ENCODE measurements at places on chromosomes 1 and 21.

GRCh38 chr1:218346391-218347204, 1.5 kb downstream of the TGFB2 start:
- DNase-seq = no peak

- no peak for DNase-seq
These were observed 164.8 kb downstream of the PPIAL4G start for GRCh38 chr1:148318123-148318903.

GRCh38 chr1:181040284-181040865, 6.6 kb downstream of the MR1 start:
- DNase-seq = no peak

- no peak for DNase-seq
These were observed 842 bp downstream of the LENEP start for GRCh38 chr1:154994269-154994587.

DNA sequence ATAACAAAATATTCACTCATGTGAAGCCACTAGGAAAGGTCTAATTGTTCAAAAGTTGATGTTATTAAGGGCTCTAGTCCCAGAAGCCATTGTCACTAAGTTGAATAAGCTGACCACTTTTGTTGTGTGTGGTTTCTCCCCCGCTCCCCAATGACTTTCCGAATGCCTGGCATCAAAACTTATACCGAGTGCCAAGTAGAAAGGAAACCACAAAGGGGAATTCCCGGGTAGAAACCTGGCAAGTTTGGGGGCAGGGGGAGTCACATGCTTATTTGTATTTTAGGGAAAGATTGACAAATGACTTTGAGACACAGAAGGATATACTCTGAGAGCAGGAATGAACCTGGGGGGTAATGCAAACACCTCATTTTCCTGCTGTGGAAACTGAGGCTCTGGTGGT, 154.1 kb downstream of the TGFBR3 start:
- no peak for DNase-seq

DNA sequence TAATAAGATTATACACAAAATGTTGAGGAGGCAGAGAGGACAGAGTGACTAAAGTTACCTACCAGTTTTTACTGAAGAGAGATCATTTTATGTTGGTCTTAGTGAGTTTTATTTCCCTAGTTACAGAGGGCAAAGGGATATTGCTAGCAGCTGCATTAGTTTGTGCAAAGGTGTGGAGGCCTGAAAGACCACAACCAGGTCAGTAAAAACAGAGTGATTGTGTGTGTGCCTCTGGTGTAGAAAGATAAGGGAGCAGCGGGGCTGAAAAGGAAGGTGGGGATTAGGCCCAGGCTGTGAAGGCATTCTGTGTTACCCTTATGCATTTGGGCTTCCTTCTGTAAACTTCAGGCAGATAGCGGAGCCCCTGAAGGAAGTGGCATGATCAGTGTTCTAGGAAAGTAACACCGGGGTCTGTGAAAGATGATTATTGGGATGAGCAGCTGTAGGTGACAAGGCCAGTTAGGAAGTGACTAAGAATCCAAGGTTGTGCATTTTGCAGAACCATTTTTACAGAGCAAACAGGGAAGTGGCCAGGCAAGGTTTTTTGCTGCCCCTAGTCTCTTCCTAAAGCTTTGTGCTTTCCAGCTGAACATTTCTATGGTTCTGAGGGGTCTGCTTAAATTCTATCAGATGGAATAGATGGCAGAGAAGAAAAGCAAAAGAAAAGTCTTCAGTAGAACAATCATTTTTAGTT, 3.7 kb downstream of the GADD45A start:
- no peak for DNase-seq

DNA sequence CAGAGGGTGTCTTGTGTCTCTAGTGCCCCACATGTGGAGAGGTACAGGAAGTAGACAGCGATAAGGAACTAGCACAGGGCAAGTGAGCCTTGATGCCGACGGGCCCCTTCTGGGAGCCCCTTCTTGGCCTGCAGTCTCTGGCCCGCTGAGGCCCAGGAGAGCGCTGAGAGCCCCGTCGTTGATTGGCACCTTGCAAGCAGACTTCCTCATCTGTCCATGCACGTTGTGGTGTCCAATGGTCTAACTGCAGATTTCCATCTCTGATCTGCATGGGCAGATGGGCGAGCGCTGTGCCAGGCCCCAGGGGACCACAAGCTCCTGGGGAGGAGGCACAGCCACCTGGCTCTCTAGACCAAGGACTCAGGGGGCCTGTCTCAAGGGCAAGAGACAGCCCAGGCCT, 32.4 kb downstream of the PLEKHA6 start:
- no peak for DNase-seq

DNA sequence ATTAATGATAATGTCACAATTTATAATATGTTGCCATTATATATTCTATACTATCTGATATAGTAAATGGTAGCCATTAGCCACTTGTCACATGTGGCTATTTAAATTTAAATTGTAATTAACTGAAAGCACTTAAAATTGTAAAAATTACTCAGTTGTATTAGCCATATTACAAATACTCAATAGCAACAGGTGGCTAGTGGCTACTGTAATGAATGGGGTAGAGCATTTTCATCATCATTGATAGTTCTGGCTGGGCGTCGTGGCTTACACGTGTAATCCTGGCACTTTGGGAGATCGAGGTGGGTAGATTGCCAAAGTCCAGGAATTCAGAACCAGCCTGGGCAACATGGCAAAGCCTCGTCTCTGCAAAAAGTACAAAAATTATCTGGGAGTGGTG, 16.5 kb downstream of the ZBTB37 start:
- no peak for DNase-seq

DNA sequence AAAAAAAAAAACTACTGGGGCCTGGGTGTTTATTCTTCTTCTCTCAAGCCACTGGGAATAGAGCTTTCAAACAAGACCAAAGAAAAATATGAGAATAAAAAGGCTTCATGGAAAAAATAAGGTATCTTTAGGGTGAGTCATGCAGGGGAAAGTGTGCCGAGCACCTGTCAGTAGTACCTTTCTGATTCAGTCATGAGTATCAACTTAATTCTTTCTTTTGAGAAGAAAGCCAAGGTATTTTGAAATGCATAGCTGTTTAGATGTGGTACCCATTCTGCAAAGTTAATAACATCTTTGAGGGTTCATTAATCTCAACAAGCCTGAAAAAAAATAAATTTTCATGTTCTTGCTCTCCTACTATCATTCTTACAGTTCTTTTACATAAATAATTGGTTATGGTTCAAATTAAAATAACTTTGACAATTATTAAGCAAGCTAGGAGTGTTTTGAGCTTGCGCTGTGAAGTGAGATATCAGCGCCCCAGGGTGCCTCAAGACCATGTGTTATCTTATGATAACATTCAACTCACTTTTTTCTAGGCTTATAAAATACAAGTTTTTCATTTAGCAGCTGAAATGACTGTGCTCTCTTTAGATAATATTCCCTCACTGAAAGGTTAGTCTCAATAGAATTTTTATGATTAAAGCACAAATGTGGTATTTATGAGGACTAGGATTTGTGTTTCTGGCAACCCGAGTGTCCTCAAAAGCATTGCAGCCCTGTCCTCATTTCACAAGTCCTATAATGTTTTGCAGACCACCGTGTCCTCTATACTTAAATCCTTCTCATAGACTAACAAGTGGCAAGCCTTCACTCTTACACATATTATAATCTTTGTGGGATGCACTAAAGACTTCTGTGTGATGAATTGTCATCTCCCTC, 138.6 kb downstream of the SLC44A5 start:
- DNase-seq = no peak

- DNase-seq = no peak
These were observed 13.9 kb downstream of the PHLDA3 start for GRCh38 chr1:201455098-201455497.

- DNase-seq = no peak
These were observed 61.3 kb downstream of the B3GALNT2 start for GRCh38 chr1:235442788-235443429.

DNA sequence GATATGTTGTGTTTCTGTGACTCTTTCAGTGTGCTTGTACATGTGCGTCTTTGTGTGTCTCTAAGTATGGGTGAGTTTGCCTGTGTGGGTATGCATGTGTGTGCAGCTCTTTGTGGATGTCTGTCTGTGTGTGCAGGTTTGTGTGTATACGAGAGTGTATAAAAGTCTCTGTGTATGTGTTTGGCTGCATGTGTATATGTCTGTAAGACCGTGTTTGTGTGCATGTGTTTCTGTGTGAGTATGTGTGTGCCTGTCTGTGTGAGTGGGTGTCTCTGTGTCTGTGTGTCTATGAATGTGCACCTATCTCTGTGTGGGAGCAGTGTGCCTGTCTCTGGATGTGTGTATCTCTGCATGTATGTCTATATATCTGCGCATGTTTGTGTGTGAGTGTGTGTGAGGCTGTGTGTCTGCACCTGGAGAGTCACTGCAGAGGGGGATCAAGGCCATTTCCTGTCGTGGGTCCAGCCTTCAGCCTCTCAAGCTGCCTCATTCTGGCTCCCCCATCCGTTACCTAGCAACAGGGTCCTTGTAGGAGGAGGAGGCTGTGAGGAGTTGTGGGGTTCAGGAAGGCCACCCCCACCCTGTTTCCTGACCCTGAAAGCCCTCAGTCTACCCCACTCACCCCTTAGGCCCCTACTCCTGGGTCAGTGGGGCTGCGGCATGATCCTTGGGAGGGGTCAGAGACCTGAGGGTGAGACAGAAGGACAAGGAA, 10.4 kb downstream of the FGR start:
- DNase-seq = no peak

DNA sequence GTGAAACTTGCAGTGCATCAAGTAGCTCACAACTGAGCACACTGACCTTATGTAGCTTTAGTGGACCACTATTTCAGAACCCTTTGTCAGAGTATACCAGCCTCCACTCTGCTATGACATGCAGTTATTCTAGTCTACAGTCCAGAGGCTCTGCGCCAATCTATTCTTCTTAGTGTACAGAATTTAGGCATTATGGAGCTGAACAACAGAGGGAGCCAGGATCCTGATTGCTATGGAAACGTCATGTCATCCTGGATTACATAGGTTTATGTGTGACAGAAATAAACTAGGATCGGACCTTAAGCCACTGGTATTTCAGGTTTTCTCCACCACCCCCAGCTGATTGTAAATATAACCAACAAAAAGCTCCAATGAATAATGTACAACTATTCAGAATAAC, 48.1 kb upstream of the EEIG2 start:
- DNase-seq = no peak

GRCh38 chr1:18037651-18038050, 69.9 kb upstream of the IGSF21 start:
- DNase-seq = no peak

GRCh38 chr1:2208309-2209239, 14.0 kb upstream of the FAAP20 start:
- DNase-seq = no peak

- no peak for DNase-seq
These were observed 67.6 kb upstream of the ST6GALNAC5 start for GRCh38 chr1:76799700-76800099.

GRCh38 chr1:52663716-52664115, 30.7 kb downstream of the SHISAL2A start:
- DNase-seq = no peak
